ENCODE measurements at places on chromosomes 7 and 10.
A peak's percentile ranks its signal among the peaks of the same experiment; 100 is the strongest.

DNA sequence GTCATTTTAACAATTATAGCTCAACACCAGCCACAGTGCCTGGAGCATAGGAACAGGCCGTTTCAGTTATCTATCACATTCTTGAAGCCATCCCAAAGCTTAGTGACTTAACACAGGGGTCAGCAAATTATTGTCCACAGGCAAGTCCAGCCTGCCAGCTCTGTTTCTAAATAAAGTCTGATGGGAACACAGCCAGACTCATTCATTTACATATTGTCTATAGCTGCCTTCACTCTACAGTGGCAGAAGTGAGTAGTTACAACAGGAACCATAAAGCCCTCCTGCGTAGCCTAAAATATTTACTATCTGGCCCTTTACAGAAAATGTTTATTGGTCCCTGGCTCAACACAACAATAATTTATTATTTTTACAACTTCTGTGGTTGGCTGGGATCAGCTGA is 407.5 kb upstream of the AUTS2 start:
- DNase-seq = no peak

DNA sequence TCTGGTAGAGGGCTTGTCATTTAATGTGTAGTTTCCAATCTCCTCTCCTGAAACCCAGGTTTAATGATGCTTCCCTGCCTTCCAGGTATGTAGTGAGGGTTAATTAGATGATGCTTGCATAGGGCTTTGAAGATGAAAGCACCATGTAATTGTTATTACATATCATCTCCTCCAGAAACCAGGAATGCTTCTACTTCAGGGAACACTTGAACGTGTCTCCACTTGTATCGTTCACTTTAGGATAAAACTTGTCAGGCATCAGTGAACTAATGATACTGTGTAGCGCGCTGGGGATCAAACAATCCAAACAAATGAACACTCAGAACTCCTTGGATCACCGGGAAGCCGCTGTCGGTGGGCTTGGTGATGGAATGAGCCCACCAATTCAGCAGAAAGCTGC is 260.9 kb upstream of the FZD8 start:
- DNase-seq = no peak

- DNase-seq = no peak
Measured at GRCh38 chr7:88758381-88759229, 895 bp upstream of the ZNF804B start.

DNA sequence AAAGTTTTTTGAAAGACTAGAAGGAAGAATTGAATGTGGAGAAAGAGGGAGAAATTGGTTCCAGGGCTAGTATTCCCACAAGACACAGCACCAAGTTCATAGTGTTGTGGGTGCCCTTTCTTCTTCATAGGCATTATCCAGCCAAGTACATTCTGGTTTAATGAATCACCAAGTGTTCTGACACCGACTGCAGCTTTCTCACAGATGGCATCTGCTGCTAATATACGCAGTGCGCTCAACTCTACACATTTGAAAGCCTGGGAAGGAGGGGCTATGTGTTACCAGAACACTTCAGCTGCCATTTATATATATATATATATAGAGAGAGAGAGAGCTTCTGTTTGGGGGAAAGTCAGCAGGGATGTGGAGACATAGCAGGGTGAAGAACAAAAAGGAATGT is 1168.4 kb downstream of the GATA3 start:
- no peak for DNase-seq

- no peak for DNase-seq
Measured at GRCh38 chr7:158300427-158300826, 287.2 kb downstream of the PTPRN2 start.

GRCh38 chr7:79930604-79931003 is 204.0 kb upstream of the GNAI1 start:
- DNase-seq = no peak

- no peak for DNase-seq
Measured at GRCh38 chr10:33876584-33877400, 542.3 kb upstream of the NRP1 start.

DNA sequence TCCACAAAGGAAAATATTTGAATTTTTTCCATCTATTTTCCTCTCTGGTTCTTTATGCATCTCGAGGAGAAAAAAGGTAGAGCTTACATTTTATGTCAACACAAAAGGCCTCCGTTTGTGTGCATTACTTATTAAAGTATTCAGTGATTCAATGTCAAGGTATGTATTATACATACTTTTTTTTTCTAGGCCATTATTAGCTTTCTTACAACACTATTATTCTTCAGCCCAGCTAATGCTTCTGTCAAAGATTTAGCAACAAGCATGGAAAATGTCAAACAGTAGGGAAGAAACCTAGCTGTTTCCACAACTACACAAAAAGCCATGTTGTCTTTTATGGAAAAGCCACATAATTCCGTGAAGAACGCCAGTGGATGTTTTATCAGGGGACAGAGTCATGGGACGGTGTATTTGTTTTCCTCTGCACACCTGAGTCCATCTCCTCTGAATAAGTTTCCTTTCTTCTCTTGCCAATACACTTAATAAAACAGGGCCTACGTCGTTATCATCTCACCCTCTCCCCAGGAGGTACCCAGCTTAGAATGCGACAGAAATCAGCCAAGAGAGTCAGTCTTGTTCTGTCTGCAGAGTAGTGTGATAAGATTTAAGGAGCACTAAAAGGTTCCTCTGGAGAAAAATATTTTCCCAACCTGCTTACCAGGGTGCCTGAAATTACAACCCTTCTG is 209.7 kb upstream of the AUTS2 start:
- DNase-seq = no peak

GRCh38 chr10:127216786-127217185 is 20.4 kb upstream of the INSYN2A start:
- no peak for DNase-seq

GRCh38 chr7:157204134-157204533 is 65.4 kb downstream of the UBE3C start:
- no peak for DNase-seq

DNA sequence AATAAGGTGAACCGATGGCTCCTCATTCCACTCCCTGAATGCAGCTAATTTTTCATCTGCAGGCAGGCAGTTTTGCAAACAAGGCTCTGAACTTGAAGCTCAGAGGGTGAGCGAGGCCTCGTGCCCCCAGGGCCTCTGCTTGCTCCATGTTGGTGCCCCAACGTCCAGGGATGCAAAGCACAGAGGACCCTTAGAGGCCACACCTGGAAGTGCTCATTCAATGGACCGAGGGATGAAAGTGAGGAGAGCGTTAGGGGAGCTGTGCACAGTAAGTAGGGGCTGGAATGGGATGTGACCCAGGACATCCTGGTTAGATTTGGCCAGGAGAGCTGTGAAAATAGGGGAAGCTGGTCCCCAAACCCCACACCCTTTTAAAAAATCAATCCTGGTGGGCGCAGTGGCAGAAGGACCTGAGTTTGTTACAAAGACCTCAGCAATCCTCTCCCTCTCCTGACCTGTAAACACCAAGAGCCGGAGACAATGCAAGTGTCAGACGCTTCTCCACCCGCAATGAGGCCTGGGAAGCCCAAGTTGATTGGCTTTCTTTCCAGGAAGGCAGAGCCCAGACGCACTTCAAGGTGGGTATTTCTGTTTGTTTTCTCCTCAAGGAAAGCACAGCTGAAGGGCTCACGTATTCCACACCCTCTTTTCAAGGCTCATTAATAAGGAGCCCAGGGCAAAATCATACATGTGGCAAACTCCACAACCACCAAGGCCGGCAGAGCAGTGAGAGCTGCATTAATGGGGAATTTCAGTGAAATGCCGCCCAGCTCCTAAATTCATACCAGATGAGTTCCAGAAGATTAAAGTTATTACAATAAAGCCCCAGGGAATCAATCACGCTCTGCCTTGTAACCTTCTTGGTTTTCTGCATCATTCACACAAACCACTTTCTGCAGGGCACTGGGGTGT is 14.1 kb upstream of the CXCL12 start:
- DNase-seq = peak; percentile 41

- DNase-seq = peak; percentile 76
Measured at GRCh38 chr7:603152-603951, 83.7 kb upstream of the PDGFA start.

GRCh38 chr10:28349892-28350291 is 47.0 kb upstream of the MPP7 start:
- no peak for DNase-seq

DNA sequence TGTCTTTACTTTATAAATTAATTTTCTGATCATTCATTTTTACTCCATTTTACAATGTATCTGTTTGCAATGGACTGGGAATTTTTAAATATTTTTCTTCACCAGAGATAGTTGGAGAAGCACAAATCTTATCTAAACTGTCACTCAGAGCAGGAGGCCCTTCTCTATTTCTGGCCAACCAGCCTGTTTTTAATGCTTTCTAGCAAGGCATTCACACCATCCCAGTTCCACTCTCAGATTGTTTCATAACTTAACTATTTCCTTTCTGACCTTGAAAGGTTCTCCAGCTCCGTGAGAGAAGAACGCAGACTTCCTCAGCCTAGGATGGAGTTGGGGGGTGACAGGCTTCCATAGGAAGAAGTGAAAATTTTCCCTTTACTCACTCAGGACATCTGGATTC is 155.8 kb downstream of the SKIDA1 start:
- no peak for DNase-seq

DNA sequence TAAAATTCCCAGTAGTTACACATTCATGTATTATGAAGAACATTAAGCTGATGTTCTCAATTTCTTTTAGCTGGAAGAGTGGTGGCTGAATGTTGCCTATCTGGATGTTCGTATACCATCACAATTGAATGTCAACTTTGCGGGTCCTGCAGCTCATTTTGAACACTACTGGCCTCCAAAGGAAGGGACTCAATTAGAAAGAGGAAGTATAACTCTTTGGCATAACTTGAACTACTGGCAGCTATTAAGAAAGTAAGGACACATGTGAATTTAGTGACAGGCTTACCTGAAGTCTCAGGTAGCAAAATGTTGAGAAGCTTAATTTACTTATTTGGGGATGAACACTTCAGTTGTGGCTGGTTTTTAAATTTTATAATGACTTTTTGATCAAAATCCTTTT is 15.9 kb downstream of the CROT start:
- no peak for DNase-seq

DNA sequence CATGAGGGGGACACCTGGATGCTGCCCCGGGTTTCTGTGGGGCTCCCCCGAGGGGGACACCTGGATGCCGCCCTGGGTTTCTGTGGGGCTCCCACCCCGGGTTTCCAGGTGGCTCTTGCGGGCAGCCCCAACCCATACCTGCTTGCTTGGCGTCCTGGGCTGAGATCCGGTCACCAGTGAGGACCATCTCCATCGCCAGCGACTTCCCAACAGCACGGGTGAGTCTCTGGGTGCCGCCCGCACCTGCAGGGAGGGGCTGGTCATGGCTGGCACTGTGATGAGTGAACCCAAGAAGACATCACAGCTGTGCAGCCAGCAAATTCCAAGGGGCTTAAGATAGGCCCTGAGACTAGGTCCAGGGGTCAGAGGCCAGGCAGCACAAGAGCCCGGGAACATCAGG is 6.4 kb downstream of the ECHS1 start:
- DNase-seq = no peak

DNA sequence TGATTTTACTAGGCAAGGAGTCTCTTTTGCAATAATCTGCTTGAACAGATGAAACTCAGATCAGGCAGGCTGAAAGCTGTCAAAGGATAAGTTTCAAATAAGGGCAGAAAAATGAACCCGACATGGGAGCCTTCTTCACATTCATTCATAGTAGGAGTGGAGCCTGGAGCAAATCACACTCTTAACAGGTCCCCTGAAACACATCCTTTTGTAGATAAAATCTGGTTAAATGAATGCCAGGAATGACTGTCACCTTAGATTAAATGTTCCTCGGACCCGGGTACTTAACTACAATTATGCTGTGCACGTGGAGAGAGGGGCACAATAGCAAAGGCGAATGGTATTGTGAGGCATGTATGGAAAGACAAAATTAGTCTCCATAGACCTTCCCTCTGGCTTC is 344.7 kb upstream of the LRGUK start:
- no peak for DNase-seq

- no peak for DNase-seq
Measured at GRCh38 chr7:7870555-7870954, 98.0 kb upstream of the GLCCI1 start.

- peak; percentile 76 for DNase-seq
Measured at GRCh38 chr7:2522780-2523433, 3.3 kb downstream of the LFNG start.

DNA sequence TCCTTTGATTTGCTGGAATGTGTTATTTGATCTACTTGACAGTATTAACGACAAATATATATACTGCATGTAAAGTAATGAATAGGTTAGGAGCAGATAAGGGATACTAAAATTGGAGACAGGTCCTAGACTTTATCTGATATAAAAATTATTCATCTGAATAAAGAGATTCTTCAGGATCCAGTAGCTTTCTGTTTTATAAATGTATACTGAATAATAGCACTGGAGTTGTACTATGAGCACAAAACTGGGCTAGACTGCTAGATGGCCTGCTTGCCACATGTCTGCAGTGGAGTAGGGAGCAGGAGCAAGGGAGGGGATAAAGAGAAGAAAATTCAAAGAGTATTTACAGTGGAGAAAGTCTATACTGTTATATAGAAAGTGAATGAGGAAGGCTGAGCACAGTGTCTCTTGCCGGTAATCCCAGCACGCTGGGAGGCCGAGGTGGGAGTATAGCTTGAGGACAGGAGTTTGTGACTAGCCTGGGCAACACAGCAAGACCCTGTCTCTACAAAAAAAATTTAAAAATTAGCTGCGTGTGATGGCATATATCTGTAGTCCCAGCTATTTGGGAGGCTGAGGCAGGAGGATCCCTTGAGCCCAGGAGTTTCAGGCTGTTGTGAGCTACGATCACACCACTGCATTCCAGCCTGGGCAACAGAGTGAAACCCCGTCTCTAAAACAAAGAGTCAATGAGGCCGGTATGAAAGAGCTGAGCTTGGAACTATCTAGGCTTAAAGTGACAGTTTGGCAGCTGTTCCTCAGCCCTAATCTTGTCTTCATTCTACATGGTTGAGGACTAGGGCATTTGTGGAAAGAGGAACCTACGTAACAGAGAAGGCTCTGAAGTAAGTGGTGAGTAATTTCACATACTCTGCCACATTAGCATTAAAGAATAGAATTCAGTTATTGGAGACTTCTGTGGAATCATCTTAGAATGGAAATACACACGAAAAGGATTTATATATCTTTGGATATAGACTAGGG is 41.8 kb downstream of the CD36 start:
- no peak for DNase-seq

DNA sequence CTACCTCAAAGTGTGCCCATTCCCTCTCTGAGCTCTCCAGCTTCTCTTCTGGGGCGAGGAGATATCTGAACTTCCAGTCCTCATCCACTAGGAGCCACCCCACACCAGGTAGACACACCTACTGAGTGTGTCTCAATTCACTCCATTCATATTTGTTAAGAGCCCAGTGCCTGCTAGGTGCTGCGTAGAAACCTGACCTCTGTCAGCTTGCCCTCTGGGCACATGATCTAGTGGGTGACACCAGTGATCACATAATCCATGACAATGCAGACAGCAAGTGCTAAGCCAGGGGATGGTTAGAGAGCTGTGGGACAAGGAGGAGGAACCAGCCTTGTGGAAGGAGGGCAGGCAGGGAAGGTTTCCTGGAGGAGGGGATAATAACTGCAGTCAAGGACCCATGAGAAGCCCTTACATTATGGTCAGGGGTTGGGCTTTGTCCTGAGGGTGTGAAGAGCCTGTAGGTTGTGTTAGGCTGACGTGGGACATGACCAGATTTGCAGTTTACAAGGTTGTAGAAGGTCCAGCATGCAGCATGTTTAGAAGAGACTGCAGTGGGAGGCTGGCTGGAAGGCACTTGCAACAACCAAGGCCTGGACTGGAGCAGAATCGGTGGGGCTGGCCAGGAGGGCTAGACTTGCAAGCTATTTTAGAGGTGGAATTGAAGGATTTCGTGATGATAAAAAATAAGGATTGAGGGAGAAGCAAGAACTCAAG is 81.8 kb downstream of the COL13A1 start:
- DNase-seq = no peak

GRCh38 chr10:101228966-101229265 is 347 bp downstream of the LBX1 start:
- DNase-seq = no peak

- DNase-seq = no peak
Measured at GRCh38 chr10:35259769-35260397, 76.4 kb upstream of the CCNY start.
